ENCODE measurements at places on chromosomes 16 and 17.

DNA sequence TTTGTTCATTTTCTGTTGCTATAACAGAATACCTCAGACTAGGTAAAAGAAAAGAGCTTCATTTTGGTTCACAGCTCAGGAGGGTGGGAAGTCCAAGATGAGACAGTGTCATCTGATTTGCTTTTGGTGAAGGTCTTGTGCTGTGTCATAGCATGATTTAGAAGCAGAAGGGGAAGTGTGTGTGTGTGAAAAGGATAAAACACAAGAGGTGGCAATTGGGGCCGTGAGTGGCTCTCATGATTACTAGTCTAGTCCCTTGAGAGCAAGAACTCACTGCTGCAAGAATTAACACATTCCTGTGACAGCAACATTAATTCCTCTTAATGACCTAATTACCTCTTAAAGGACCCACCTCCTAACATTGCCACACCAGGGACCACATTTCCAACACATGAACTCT lies 8.3 kb downstream of the SLC35G3 start:
- DNase-seq: peak; percentile 9

DNA sequence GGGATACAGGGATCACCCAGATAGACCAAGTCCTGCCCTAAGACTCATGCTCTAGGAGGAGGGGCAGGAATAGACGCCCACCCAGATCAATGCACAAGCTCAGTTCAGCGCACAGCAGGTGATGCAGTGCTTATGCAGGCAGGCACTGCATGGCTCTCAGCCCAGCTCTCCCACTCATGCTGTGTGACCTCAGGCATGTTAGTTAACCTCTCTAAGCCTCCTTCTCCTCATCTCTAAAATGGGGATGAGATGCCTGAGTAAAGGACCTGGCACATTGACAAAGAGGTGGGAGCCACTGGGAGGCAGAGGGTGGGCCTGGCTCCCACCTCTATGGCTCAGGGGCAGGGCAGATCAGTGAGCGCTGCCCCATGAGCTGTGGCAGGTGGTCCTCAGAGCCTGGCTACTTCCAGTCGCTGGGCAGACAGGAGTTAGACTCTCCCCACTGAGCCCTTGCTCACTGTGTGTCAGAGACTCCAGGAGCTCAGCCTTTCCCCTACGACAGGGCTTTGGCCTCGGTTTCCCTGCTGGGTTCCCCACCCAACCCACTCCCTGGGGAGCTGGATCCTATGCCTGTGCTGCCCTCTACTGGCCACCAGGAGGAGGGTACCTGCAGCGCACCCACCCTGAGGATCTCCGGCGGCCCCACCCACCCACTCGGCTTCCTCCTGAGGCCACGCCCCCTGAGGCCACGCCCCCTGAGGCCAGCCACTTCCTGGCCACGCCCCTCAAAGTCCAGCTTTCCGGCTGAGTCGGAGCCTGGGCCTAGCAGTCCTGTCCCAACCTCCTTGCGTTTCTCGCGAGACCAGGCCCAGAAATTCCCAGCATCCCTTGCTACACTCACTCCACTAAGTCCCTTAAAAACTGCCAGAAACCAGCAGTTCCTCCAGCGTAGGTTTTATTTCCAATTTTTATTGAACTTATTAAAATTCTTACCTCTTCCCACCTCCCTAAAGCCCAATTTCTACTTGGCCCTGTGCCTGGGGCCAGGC lies 196.1 kb downstream of the GSG1L start:
- DNase-seq: peak; percentile 91

DNA sequence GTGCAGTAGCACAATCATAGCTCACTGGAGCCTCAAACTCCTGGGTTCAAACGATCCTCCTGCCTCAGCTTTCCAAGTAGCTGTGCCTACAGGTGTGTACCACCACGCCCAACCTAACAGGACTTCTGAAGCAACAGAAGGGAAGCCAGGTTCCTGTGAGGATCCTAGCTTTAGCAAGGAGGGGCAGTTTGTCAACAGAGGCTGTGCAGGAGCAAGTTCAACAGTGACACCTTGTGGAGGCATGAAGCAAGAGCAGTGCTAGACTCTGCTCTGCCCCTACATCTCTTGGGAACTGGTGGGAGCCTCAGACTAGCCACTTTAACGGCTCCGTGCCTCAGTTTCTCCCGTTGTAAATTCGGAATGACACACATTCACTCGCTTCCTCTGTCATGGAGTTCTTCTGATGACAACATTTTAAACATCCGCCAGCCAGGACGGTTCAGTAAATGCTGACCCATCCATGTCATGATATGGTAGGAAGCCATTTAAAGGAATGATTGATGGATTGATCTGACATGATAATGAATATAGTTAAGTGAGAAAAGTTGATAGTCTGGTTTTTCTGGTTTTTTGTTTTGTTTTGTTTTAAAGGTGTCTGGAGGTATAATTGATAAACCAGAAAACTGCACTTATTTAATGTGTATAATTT lies 218.7 kb downstream of the MRTFB start:
- peak; percentile 57 for DNase-seq

- no peak for DNase-seq
These were observed 9.1 kb downstream of the FLCN start for GRCh38 chr17:17227608-17228520.

DNA sequence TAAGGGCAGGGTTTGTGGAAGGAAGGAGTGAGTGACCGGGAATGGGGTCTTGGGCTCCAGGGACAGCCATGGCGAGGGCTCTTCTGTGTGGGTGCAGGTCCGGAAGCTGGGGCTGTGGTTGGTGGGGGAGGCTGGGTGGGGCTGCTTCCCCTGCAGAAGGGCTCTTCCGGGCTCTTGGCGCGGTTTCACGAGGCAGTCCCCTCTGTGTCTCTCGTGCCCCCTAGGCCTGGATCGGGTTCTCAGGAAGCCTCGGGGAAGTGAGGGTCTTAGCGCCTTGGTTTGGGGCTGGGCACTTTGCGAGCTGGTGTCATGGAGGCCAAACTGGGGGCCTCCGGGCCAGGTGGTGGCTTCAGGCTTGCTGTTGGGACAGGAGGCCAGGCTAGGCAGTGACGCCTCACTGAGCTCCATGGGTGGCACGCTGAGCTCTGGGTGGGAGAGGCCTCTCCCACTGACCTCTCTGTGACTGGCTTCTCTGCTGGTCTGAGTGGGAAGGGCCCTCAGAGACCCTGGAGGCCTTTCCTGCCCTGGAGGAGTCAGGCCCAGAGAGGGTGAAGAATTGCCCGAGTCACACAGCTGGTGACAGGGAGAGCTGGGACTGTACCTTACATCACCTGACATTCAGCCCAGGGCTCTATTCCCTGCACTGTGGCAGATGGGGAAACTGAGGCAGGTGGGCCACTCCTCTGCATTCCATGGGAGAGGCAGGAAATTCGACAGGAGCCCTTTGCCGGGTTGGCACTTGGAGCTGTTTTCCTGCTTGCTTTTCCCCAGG lies 8.2 kb downstream of the ADCY7 start:
- peak; percentile 75 for DNase-seq

GRCh38 chr16:59522826-59523225 lies 788.7 kb upstream of the GOT2 start:
- DNase-seq: no peak

- no peak for DNase-seq
These were observed 3.9 kb upstream of the SOX9 start for GRCh38 chr17:72116661-72117521.

DNA sequence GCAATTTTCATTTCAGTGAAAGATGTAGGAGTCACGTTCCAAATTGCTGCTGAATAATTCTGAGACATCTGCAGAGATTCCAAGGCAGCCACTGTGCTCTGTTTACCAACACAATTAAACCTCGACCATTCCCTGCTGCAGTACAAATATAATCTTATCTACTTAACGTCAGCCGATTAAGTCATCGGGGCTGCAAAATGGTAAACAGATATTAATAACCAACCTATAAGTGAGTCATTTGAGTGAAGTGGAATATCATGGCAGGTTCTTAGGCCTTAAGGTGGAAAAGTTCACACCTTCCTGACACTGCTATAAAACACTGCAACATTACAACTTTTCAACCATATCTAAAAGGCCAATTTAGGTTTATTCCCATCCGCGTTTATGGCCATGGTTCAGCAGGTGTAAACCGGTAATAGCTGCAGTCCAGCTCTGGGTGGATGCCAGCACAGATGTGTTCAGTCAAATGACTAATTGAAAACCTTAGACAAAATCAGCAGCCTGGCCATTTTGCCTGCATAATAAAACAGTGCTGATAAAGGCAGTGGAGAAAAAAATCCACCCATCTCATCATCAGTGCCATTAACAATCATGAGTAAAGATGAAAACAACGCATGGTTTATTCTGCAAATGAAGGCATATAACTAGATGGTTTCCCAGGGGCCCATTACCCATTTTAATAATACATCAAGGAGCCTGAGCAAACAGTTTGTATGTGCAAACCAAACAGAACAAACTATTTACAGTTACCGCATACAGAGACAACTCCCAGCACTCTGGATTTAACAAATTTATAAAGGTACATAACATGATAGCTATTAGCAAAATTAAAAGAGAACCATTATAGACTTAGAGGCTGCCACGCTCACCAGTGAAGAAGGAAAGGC lies 202.9 kb upstream of the IRX3 start:
- no peak for DNase-seq

GRCh38 chr17:49994085-49995054 lies 654 bp downstream of the DLX3 start:
- DNase-seq: no peak

DNA sequence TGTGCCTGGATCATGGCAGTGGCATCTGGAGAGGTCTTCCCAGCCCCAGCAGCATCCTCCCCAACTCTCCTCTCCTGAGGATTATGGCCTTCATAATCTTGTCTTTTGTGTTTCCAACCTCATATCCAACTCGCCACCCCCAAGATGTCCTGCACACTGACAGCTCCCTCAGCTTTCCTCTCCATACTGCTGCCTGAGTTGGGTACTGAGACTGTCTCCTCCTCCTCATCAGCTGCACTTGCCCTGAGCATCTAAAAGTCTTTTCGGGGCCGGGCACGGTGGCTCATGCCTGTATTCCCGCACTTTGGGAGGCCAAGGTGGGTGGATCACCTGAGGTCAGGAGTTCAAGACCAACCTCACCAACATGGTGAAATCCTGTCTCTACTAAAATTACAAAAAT lies 2.0 kb downstream of the CD300LB start:
- no peak for DNase-seq

GRCh38 chr17:33464669-33465280 lies 171.7 kb upstream of the ASIC2 start:
- no peak for DNase-seq

- no peak for DNase-seq
These were observed 47.1 kb upstream of the PHOSPHO1 start for GRCh38 chr17:49277638-49278037.

- DNase-seq: peak; percentile 65
These were observed 34.0 kb downstream of the PGS1 start for GRCh38 chr17:78412403-78412802.

DNA sequence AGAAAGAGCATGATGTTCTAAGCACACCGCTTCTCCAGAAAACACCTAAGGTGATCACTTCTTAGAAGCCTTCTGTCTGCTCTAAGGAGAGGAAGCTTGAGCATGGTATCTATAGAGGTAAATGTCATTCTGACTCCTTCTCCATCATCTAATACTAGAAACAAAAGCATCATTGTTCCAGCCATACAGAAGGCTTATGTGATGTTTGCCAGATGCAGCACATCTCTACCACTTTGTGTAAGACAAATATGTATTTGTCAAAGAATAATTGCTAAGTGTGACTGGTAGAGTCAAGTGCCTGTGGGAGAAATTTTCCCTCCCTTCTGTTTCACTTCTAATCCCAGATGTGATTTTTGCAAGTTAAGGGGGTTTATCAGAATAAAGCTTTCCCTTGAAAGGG lies 217.1 kb downstream of the HS3ST3A1 start:
- no peak for DNase-seq

DNA sequence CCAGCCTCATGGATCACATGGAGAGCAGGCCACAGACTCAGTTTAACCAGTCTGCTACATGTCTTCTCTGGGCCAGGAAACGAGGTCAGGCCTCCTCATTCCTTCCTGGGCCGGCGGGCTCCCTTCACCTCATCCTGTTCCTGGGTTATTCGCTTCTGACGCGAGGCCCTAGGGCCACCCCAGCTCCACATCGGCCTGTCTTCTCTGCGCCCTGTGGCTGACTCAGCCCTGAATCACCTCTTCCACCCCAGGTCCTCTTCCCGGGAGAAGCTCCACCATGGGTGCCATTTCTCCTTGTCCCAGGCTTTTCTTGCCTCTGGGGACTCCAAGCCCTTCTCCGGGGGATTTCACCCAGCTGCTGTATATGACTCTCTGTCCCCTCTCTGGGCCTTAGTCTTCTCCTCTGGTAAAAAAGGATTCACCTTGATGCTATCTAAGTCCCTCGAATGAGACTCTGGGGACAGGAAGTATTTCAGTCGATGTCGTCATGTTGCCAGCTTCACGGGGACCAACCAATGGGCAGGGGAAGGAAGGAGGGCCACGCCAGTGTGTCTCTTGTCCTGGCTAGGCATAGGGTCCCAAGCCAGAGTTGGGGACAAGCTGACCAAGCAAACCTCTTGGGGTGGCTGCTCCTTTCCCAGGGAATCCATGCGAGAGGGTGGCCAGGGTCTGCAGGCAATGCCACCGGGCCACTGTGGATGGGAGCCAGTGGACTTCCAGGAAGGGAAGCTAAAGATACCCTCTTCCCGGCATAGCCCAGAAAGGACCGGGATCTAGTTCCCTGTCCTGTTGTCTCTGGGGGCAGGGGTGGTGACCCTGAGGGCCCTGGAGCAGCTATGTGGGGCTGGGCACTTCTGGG lies 58.7 kb downstream of the SOCS3 start:
- peak; percentile 38 for DNase-seq

- DNase-seq: peak; percentile 76
These were observed 1.9 kb downstream of the GPR142 start for GRCh38 chr17:74369221-74369620.

- peak; percentile 52 for DNase-seq
These were observed 33.1 kb upstream of the NF1 start for GRCh38 chr17:31061678-31062077.

DNA sequence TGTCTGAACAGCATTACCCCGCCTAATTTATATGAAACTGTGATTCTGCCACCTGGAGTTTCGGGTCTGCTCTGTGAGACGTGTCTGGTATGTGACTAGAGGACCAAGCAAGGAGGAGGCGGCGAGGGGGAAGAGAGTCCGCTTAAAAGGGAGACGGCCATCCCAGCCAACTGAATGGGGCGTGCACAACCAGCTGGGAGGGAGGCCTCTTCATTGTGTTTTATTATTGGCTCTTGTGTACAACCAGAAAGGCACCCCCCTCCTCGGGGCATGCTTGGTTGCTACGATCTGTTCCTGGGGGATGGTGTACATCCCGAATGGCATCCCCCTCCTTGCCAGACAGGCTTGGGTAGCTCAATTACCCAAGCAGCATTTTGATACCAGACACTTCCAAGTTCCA lies 384.5 kb upstream of the SALL1 start:
- no peak for DNase-seq

DNA sequence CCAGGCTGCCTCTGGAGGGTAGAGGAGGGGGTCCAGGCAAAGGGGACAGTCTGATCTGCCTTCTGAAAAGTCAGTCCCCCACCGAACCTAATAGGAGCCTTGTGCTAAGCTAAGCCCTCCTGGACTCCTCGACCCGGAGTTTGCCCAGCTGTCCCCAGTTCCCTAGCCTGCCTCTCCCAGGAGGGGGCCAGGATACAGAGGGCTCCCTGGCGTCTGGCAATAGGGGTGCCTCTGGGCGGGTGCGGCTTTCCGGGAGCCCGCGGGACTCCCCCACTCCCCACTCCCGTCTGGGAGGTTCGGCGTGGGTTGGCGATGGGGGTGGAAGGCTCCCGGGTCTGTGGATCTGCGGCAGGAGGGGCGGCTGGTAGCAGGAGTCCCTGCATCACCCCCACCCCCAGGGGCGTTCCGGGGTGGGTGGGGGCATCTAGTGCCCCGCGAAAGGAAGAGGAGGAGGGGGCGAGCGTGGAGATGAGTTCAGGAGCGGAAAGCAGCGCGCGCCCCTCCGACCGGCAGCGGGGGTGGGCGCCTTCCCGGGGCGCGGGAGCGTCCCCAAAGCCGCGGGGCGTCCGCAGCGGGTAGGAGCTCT lies 1.2 kb downstream of the GSG1L start:
- no peak for DNase-seq
